Stimulated activated CD4-positive, alpha-beta T cell treated with anti-CD3 and anti-CD28 coated beads, Interleukin-15, amount 100 ng/mL, for 1 hour (primary cell): ENCODE measurements at places on chromosomes 3 and 15.

GRCh38 chr3:107589454-107589853, 66.7 kb downstream of the BBX start:
- DNase-seq, result no peak

- no peak for DNase-seq
Observed at GRCh38 chr3:194277104-194277785, 73.9 kb downstream of the CPN2 start.

DNA sequence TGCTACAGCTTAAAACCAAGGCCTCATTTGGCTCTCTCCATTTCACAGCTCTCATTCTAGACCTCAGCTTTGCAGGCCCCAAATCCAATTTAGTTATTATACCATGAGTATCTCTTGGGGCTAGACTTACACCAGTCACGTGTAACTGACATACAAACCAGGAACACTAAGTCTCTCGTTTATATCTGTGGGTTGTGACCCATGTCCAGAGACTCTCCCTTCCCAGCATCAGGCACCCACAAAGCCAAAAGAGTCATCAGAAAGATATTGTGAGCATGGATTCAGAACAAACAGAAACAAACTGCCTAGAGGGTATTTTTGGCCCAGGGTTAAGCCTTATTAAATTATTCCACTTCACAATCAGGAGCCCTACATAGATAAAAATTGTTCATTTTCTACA, 5.6 kb upstream of the CCDC13 start:
- DNase-seq, result no peak

GRCh38 chr3:63576846-63577245, 75.6 kb upstream of the SNTN start:
- DNase-seq, result no peak
